ENCODE measurements at places on chromosomes 16 and 17.

GRCh38 chr16:48420437-48420836, 35.2 kb upstream of the SIAH1 start:
- DNase-seq: no peak

- DNase-seq: no peak
These were observed 33.7 kb upstream of the ALDH3A1 start for GRCh38 chr17:19781488-19782458.

DNA sequence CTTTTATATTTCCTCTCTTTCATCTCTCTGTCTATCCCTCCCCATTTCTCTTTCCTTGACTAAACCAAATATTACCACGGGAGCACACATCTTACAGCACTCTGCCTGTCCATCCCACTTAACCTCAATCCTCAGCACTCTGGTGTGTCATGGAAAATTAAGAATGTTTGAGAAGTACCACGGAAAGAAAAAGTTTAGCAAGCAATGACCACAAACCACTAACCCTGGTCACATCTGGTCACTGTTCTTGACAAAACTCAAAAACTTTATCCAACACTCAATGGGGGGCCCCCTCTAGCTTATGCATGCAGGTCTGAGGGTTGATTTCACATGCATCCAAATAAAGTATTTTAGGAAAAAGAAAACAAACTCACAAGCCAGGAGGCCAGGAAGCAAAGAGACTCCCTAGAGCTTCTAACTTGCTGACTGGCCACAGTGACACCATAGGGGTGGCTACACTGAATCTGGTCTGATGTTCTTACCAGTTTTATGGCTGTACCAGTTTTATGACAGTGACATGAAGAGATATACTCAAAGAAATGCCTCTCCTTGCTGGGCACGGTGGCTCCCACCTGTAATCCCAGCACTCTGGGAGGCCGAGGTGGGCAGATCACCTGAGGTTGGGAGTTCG, 229.2 kb downstream of the STX8 start:
- no peak for DNase-seq

DNA sequence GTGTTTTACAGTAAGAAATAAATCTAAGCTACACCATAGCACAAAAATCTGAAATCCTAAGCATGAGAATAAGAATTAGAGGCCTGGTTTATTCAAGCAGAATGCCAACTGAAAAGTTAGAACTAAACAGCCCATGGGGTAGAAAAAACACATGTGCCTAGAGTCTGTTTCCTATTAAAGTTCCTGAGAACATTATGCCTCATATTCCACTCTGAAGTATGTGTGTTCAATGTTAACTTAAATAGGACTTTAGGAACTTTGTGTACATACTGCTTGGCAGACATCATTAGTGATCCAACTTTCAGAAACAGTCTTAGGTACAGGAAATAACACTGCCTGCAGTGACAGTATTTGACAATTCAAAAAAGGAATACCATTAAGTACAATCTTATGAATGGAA, 18.2 kb downstream of the HEATR6 start:
- no peak for DNase-seq

- no peak for DNase-seq
These were observed 30.5 kb downstream of the TMEM238L start for GRCh38 chr17:10773391-10773790.

GRCh38 chr17:37483311-37484039, 6.2 kb upstream of the DUSP14 start:
- DNase-seq: peak; percentile 39

DNA sequence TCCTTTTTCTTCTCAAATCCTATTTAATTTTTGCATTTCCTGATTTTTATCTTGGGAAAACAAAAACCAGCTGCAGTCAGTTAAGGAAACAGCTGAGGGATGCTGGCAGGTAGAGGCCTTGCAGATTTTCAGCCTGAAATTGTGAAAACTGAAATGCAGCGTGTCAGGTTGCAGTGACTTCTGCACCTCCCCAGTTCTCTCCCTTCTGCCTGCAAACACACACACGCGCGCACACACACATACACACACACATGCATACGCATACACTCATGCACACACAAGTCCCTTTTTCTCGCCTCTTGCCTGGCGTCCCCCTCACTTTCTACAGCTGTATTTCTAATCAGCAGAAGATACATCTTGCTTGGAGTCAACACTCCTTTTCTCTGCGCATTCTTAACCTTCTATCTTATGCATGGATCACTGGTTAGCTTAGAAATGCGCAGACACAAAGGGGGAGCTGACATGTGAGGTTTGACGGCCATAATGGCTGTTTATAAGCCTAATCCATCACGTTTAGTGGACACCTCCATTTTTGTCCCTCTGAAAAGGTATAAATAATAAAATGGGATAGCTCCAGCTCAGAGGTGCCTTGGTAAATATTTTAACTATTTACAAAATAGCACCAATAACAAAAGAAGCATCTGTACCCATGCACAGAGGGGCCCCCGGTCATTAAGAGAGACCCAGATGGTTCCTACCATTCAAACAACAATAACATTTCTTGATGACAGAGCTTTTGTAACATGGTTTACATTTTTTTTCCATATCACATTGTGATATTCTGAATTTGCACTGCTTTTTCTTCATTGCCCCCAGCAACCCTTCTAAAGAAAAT, 392.1 kb upstream of the SALL1 start:
- DNase-seq: no peak

DNA sequence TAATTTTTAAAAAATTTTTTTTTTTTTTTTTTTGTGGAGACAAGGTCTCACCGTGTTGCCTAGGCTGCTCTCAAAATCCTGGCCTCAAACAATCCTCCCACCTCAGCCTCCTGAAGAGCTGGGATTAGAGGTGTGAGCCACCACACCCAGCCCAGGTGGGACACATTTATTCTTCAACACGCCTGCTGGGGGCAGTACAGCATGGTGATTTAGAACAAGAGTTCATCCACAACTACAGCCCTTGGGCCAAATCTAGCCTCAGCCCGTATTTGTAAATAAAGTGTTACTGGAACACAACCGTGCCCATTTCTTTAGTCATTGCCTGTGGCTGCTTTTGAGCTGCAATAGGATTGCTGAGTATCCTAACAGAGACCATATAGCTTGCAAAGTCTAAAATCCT, 92.8 kb downstream of the KATNIP start:
- DNase-seq: no peak

- DNase-seq: no peak
These were observed 182.8 kb downstream of the HS3ST3A1 start for GRCh38 chr17:13418891-13419290.

DNA sequence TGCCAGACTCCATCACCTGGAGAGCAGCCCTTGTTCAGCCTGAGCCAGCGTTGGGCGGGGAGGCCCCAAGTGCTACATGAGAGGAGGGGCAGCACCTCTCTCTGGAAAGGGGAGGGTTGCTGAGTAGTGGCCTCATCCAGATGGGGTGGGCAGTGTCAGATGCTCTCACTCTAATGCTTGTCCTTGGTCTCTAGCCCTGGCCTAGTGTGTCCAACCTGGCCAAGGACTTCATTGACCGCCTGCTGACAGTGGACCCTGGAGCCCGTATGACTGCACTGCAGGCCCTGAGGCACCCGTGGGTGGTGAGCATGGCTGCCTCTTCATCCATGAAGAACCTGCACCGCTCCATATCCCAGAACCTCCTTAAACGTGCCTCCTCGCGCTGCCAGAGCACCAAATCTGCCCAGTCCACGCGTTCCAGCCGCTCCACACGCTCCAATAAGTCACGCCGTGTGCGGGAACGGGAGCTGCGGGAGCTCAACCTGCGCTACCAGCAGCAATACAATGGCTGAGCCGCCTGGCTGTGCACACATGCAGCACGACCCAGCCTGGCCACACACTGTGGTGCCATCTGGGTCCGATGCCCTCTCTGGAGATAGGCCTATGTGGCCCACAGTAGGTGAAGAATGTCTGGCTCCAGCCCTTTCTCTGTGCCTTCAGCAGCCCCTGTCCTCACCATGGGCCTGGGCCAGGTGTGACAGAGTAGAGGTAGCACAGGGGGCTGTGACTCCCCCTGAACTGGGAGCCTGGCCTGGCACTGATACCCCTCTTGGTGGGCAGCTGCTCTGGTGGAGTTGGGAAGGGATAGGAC, 4.3 kb downstream of the CTRL start:
- no peak for DNase-seq

- DNase-seq: peak; percentile 14
These were observed 118.5 kb upstream of the CACNG5 start for GRCh38 chr17:66716236-66717026.

DNA sequence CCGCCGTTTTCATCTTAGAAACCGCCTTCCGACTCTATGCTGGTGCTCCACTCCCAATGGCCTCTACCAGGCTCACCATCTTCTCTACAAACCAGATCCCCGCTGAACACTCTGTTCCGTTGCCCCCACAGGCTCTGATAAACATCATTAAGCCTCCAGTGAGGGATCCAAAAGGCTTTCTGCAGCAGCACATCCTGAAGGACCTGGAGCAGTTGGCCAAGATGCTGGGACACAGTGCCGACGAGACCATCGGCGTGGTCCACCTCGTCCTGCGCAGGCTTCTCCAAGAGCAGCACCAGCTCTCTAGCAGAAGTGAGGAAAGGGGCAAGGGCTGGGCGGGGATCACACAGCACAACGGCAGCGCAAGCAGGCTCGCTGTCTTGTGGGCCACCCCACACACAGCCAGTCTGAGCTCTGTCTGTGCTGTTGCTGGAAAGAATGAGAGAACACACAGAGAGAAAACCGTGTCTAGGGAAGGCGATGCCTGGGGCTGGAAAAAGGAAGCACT, 33.5 kb upstream of the ENDOV start:
- no peak for DNase-seq

GRCh38 chr17:70775679-70776078, 606.3 kb downstream of the KCNJ2 start:
- no peak for DNase-seq

GRCh38 chr16:82657239-82657638, 30.5 kb downstream of the CDH13 start:
- no peak for DNase-seq
